ENCODE measurements at places on chromosomes 13 and 19. TPM values are rescaled to one million over a fixed set of nuclear protein-coding genes. Genes with fewer than 3 reads are reported as not detected.

- DNase-seq: no peak
Measured at GRCh38 chr19:32767951-32768679, 48.5 kb downstream of the TDRD12 start.

- DNase-seq: no peak
Measured at GRCh38 chr19:33754361-33754760, 42.3 kb upstream of the KCTD15 start.

Gene CERS1
- 0.20 TPM for total RNA-seq

GRCh38 chr19:4557971-4558941, 1.2 kb downstream of the SEMA6B start:
- no peak for DNase-seq

Gene ZSCAN1
- total RNA-seq: not detected

Gene LNX2
- 24.8 TPM for total RNA-seq

GRCh38 chr13:47081850-47082249, 185.0 kb upstream of the HTR2A start:
- DNase-seq: no peak

GRCh38 chr19:46371371-46371901, 24.5 kb downstream of the PPP5C start:
- DNase-seq: no peak

GRCh38 chr13:30743319-30744055, 8.1 kb downstream of the ALOX5AP start:
- DNase-seq: no peak

- no peak for DNase-seq
Measured at GRCh38 chr13:41074523-41074922, 13.2 kb downstream of the WBP4 start.

GRCh38 chr19:46533078-46533620, 37.5 kb upstream of the PNMA8B start:
- DNase-seq: no peak

Gene ATXN8OS
- total RNA-seq: not detected

DNA sequence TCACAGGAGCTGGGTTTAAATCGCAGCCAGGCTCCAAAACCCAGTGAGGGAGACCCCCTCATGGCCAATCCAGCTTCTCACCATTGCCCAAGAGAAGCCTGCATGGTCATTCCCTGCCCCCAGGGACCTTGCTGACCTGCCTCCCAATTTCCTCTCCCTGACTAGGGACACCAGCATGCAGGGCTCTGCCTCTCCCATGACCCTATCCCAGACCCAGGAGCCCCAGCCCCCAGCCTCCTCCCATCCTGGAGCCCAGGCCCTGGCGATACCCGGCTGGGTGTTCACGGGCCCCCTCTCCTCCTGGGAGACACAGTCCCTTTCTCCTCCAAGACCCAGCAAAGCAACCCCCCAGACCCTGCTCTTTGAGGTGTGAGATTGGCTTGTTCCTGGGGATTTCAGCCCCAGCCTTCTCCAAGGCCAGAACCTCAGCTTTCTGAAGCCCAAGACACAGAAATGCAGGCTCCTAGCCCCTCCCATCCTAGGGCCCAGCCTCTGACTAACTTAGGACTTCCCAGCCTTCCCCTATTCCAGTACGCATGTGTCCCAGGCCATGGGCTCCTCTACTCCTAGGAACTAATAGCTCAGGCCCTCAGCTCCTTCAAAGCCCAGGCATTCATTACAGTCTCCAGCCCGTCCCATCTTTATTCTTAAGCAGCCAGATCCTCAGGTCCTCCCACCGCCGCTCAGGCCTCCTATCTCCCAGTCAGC, 1.1 kb downstream of the GYS1 start:
- DNase-seq: no peak

DNA sequence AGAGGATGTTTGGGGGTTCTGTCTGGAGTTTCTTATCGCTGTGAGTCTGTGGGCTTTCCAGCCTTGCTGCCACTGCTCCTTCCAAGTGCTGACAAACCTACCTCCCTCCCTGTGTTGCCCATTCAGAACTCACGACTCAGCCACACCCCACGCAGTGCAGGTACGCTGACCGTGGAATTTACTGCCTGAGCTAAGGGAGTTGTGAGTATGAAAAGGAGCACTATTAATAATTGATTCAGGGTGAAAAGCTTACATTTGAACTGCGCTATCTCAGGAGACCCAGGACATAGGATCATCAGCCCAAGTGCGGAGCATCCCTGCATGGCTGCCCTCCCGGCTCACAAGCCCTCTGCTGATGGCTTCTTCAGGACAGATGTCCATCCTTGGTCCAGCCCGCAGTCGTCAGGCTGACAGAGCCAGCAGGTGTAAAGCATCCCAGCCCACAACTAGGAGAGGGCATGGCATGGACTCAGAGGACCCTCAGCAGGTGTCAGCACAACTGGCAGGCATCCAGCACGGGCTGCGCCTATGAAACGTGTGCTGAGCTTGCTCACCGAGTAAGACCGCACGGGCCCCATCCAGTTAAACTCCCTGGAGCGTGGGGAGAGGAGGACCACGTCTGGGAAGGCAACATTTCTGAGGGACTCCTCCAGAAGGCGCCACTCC, 244.0 kb downstream of the COL4A1 start:
- no peak for DNase-seq

- DNase-seq: no peak
Measured at GRCh38 chr13:99367663-99368448, 60.7 kb upstream of the GPR183 start.

Gene ATP1A3
- total RNA-seq: not detected

DNA sequence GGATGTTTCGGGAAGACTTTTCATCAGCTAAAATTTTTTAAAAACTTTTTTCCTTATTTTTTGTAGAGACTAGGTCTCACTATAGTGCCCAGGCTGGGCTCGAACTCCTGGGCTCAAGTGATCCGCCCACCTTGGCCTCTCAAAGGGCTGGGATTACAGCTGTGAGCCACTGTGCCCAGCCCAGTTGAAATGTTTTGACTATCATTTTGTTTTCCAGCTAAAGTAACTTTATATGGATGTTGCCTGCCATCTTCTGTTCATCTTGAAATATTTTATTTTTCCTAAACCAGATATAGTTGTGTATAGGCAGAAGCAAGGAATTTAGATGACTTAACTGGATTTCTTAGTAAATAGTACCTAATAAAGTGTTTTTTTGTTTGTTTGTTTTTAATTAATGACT, 7.0 kb downstream of the CAB39L start:
- DNase-seq: no peak

DNA sequence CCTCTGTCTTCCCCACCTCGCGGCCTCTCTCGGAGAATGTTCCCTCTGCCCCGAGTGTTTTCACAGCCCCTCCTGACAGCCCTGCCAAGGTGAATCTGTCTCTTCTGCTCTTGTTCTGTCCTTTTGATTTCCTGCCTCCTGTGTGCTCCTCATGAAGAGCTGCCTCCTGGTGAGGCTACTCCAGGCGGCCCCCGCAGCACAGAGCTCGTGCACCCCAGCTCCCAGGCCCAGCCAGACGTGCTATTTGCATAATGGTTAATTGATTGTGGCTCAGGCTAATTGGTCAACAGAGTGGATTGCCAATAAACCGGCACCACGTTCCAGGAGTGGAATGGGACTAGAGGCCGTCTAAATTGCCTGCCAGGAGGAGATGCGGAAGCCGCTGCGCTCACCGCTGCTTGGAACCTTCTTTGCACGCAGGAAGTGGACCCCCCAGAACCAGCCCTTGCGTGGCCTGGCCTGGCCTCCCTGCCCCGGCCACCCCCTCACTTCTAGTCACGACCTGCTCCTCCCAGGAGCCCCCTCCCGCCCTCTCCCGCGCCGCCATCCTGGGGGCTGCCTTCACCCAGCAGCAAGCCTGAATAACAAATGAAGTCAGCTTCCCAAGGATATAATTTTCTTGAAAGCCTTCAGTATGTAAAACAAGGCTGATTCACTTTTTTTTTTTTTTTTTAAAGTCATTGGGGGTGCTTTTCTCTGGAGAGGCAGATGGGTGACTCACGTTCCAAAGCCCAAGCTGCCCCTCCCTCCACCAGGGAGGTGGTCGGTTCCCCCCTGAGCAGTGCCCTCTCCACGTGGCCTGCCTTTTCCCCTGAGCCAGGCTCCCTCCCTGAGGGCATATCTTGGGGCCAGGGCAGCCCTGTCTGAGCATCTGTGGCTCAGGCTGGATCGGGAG, 144.0 kb downstream of the KDM4B start:
- no peak for DNase-seq

Gene DNAAF3
- total RNA-seq: 0.76 TPM

DNA sequence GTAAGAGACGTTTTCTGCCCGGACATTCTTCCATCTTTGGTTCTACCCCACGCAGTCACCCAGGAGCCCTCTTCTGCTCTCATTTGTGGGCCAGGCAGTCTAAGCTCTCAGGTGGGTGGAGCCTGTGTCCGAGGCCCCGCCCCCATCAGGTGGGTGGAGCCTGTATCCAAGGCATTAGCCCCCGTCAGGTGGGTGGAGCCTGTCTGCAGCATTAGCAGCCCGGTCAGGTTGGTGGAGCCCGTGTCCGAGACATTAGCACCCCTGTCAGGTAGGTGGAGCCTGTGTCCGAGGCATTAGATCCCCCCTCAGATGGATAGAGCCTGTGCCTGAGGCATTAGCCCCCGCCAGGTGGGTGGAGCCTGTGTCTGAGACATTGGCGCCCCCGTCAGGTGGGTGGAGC, 45.5 kb upstream of the C13orf46 start:
- DNase-seq: no peak

- DNase-seq: no peak
Measured at GRCh38 chr13:48775285-48775684, 121.6 kb downstream of the CYSLTR2 start.

Gene MBD3L1
- total RNA-seq: not detected

Gene ZNF416
- total RNA-seq: 4.5 TPM

GRCh38 chr13:92951273-92951890, 275.2 kb upstream of the GPC6 start:
- DNase-seq: no peak

Gene LILRA1
- total RNA-seq: 13.5 TPM

DNA sequence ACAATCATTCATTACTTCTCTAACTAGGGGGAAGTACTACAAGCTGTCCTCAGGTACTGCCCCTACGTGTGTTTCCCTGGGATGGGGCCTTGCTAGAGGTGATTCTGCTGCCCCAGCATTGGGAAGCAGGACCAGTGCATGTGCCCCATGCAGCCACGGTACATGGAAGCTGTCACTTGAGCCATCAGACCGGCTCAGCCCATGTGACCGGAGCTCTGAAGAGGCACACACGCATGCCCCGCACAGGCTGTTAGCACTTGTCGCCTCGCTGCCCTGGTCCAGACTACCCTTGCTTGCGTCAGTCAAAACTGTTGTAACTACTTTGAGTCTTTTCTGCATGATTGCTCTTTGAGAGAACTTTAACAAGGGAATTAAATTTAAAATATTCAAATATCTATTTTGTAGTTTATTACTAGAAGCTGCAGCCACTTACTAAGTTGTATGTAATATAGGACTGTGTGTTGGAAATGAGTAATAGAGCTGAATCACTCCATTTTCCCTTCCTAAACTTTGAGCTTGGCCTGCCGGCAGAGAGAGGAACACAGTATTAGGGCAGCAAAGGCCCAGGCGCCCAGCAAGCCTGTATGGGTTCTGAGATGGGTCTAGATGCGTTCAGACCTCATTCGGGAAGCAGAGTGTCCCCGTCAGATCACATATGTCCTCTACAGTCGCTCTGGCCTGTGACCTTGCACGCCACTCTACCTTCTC, 42.2 kb downstream of the DHRS12 start:
- DNase-seq: no peak

DNA sequence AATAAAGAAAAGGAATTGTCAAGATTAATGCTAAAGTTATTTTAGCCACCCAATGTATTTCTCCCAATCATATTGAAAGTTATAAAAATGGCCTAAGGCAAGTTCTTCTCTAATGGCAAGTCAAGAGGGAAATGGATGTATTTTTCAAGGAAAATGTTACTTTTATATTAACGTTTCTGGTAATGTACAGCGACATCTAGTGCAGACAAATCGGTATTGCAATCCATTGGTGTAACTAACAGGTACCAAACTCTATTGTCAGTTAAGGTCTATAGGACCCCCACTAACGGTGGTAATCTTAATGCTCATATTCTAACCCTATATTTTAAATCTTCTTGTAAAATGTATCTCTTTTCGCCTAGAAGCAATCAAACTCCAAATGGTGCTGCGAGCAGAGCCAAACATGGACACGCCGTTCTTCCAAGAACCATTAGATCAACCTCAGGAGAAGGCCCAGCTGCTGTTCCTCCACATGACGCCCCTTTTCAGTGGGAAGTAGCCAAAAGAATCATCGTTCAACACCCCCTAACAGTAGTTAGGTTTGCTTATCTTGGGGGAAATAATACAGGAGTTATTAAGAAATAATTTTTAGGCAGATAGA, 98.5 kb upstream of the PABPC3 start:
- DNase-seq: no peak

GRCh38 chr13:48535766-48536165, 2.9 kb upstream of the RCBTB2 start:
- DNase-seq: no peak

GRCh38 chr19:13965926-13966683, 13.8 kb downstream of the DCAF15 start:
- no peak for DNase-seq

Gene CFD
- total RNA-seq: 85.3 TPM

DNA sequence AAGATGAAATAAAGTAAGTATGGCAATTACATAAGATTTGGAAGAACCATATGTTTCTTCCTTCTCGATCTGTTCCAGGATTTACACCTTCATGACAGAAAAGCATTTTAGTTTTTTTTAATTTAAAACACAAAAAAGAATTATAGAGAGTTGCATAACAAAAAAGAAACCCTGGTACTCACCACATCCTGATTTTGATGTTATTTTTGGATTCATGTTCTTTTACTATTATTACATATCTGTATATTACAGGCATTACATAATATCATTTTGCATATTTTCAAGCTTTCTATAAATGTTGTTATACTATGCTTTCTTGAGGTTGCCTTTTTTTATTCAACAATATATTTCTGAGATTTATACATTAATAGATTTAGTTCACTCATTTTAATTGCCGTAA, 6.7 kb upstream of the KATNAL1 start:
- DNase-seq: no peak

Gene MYO16
- total RNA-seq: 2.5 TPM

Gene LILRB5
- 11.9 TPM for total RNA-seq

- no peak for DNase-seq
Measured at GRCh38 chr13:65601855-65602254, 1628.3 kb downstream of the PCDH9 start.

GRCh38 chr13:93173654-93174053, 53.0 kb upstream of the GPC6 start:
- DNase-seq: no peak

- DNase-seq: no peak
Measured at GRCh38 chr13:91355099-91355825, 7.8 kb downstream of the MIR17HG start.

- DNase-seq: no peak
Measured at GRCh38 chr13:57611969-57612368, 19.6 kb upstream of the PCDH17 start.

Gene FLT1
- 30.3 TPM for total RNA-seq

Measured in left lung (tissue), 14 donors.